ENCODE measurements at places on chromosomes 13 and 19. TPM values are rescaled to one million over a fixed set of nuclear protein-coding genes. Genes with fewer than 3 reads are reported as not detected.

GRCh38 chr13:94950303-94950702, 238.0 kb upstream of the SOX21 start:
- H3K36me3 ChIP-seq: no peaks in the 10 kb centered on the region
- DNase-seq: peak; percentile 28
- no peak overlapping the region for H3K27ac ChIP-seq
- no peaks in the 10 kb centered on the region for H3K27me3 ChIP-seq

- H3K27ac ChIP-seq: peak overlapping the region; percentile 93
- no peak for DNase-seq
- peak overlapping the region; percentile 21 for H3K4me3 ChIP-seq
- peaks cover 99% of the 10 kb centered on the region for H3K4me1 ChIP-seq
Measured at GRCh38 chr13:46171217-46171616, 10.8 kb downstream of the LCP1 start.

- no peak overlapping the region for H3K27ac ChIP-seq
- H3K27me3 ChIP-seq: peaks cover 89% of the 10 kb centered on the region
- H3K36me3 ChIP-seq: no peaks in the 10 kb centered on the region
- peaks cover 37% of the 10 kb centered on the region for H3K4me1 ChIP-seq
Measured at GRCh38 chr19:46634656-46635218, 1.3 kb downstream of the GNG8 start.

- peaks cover 16% of the 10 kb centered on the region for H3K4me1 ChIP-seq
- no peak overlapping the region for H3K27ac ChIP-seq
- H3K27me3 ChIP-seq: no peaks in the 10 kb centered on the region
- no peak overlapping the region for H3K4me3 ChIP-seq
Measured at GRCh38 chr19:10662384-10663251, 8.5 kb downstream of the ILF3 start.

Gene CPB2
- total RNA-seq: 5.1 TPM

- no peaks in the 10 kb centered on the region for H3K36me3 ChIP-seq
- H3K4me3 ChIP-seq: no peak overlapping the region
- H3K27me3 ChIP-seq: no peaks in the 10 kb centered on the region
- H3K4me1 ChIP-seq: peaks cover 19% of the 10 kb centered on the region
- H3K27ac ChIP-seq: no peak overlapping the region
Measured at GRCh38 chr19:15838351-15838750, 22.9 kb upstream of the OR10H1 start.

Gene RASAL3
- total RNA-seq: 27.1 TPM

GRCh38 chr13:98384739-98385138, 192.2 kb downstream of the STK24 start:
- H3K27ac ChIP-seq: no peak overlapping the region
- H3K4me3 ChIP-seq: no peak overlapping the region
- no peaks in the 10 kb centered on the region for H3K4me1 ChIP-seq
- no peak for DNase-seq
- peaks cover 7% of the 10 kb centered on the region for H3K36me3 ChIP-seq

- peaks cover 38% of the 10 kb centered on the region for H3K4me1 ChIP-seq
- no peak overlapping the region for H3K4me3 ChIP-seq
- H3K27ac ChIP-seq: peak overlapping the region; percentile 19
- DNase-seq: peak; percentile 72
- no peaks in the 10 kb centered on the region for H3K27me3 ChIP-seq
Measured at GRCh38 chr19:4713384-4713951, 10.2 kb downstream of the DPP9 start.

DNA sequence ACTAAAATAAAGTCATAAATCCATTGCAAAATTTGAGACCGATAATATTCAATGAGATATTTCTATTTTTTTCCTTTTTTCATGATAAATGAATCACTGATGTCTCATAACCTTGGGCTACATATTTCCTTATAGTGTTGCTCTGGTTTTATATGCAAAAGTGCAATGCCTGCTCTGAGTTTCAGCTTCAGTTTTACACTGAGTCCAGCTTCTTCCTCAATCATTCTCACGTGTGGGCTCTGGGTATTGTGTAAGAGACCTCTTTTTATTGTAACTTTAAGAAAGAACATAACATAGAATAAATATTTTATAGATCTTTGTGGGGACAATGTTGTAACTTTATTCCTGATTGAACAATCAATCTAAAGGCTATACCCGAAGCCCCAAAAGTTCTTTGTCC, 280.2 kb upstream of the EDNRB start:
- H3K4me1 ChIP-seq: no peaks in the 10 kb centered on the region
- DNase-seq: no peak
- no peaks in the 10 kb centered on the region for H3K36me3 ChIP-seq
- no peaks in the 10 kb centered on the region for H3K27me3 ChIP-seq
- H3K27ac ChIP-seq: no peak overlapping the region

DNA sequence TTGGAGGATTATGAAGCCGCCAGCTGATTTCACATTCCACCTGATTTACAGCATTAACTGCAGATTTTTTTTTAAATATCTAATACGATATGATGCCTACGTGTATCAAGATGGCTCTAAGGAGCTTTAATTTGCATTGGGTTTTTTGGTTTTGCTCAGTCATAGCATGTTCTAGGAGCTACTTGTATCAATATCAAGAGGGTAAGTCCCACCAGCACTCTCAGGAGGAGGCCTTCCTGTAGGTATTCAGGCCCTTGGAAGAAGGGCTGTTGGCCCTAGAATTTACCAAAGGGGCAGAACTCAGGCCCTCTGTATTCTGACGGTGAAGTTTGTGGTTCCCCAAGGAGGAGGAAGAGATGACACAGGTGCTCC, 97.2 kb upstream of the IPO5 start:
- no peaks in the 10 kb centered on the region for H3K36me3 ChIP-seq
- DNase-seq: no peak

DNA sequence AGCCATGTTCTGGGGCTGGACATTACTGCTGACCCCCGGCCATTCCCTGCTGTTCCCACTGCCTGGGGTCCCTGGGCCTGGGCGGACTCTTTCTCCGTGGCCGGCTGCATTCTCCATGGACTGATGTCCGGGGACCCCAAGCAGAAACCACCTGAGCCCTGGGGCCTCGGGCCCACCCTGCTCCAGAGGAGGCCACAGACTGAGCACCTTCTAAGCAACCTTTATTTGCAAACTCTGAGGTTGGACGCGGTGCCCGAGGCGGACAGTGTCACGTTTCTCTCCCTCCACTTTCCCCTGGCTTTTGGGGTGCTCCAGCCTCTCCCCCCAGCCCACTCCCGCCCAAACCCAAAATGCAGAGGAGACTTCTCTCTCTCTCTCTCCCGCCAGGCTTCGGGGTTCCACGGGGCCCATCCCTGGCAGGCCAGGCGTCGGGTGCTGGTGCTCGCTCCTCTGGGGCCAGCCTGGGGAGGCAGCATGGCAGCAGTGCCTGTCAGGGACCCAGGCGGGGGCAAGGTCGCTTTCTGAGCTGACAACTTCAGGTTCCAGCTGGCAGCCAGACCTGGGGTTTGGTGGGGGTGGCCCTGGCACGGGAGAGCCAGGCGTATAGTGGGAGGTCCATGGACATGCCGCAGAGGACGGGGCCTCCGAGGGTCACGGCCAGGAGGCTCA, 2.3 kb upstream of the C19orf25 start:
- H3K36me3 ChIP-seq: peaks cover 12% of the 10 kb centered on the region
- H3K4me1 ChIP-seq: peaks cover 4% of the 10 kb centered on the region
- H3K27me3 ChIP-seq: no peaks in the 10 kb centered on the region
- no peak overlapping the region for H3K27ac ChIP-seq

- no peak overlapping the region for H3K4me3 ChIP-seq
- no peak for DNase-seq
- peaks cover 18% of the 10 kb centered on the region for H3K36me3 ChIP-seq
- H3K4me1 ChIP-seq: no peaks in the 10 kb centered on the region
- no peak overlapping the region for H3K27ac ChIP-seq
Measured at GRCh38 chr13:32783067-32783466, 196.8 kb downstream of the PDS5B start.

- H3K4me1 ChIP-seq: no peaks in the 10 kb centered on the region
- no peak for DNase-seq
- H3K27me3 ChIP-seq: no peaks in the 10 kb centered on the region
- no peak overlapping the region for H3K4me3 ChIP-seq
Measured at GRCh38 chr13:21231426-21231940, 55.0 kb downstream of the MRPL57 start.

GRCh38 chr19:5153601-5154128, 184.8 kb downstream of the KDM4B start:
- H3K27me3 ChIP-seq: no peaks in the 10 kb centered on the region
- no peaks in the 10 kb centered on the region for H3K36me3 ChIP-seq
- no peak overlapping the region for H3K27ac ChIP-seq
- DNase-seq: peak; percentile 54

DNA sequence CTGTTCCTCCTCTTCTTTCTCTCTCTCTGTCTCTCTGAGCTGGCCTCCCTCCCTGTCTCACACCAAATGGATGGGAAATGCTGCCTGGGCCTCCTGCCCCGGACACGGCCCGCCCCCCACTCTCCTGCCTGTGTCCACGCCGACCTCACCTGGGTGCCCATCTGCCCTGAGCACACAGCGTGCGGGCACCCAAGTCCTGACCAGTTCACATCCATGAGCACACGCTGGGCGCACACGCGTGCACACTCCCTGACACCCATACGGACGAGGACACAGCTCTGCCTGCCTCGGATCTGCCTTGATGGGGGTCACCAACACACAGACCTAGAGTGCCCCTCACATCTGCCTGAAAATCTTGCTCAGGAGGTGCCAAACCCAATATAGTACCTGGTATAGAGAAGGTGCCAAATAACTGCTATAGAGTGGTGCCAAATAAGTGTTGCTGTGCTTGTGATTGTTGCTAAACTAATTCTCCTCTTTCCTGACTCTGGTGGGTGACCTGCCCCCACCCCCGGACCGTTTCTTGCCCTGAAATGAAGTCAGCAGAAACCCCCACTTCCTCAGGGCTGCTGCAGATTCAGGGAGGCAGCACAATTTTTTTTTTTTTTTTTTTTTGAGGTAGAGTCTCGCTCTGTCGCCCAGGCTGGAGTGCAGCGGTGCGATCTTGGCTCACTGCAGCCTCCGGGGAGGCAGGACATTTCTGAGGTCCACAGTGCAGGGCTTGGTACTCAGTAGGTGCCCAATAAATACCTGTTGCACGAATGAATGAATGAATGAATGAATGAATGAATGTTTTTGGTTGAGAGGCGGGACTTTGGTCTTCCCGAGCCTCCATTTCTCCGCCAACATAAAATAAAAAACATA, 4.6 kb downstream of the NFIC start:
- peaks cover 17% of the 10 kb centered on the region for H3K4me1 ChIP-seq
- DNase-seq: no peak
- H3K36me3 ChIP-seq: no peaks in the 10 kb centered on the region
- H3K27ac ChIP-seq: peak overlapping the region; percentile 90
- no peaks in the 10 kb centered on the region for H3K27me3 ChIP-seq

- no peak for DNase-seq
- no peaks in the 10 kb centered on the region for H3K36me3 ChIP-seq
- H3K27me3 ChIP-seq: no peaks in the 10 kb centered on the region
Measured at GRCh38 chr13:50893211-50893852, 16.3 kb upstream of the RNASEH2B start.

- no peak overlapping the region for H3K4me3 ChIP-seq
- peaks cover 86% of the 10 kb centered on the region for H3K36me3 ChIP-seq
- H3K27ac ChIP-seq: peak overlapping the region; percentile 55
- DNase-seq: no peak
- no peaks in the 10 kb centered on the region for H3K27me3 ChIP-seq
- peaks cover 47% of the 10 kb centered on the region for H3K4me1 ChIP-seq
Measured at GRCh38 chr19:3443840-3444694, 36.3 kb downstream of the SMIM24 start.

- H3K36me3 ChIP-seq: no peaks in the 10 kb centered on the region
- H3K27me3 ChIP-seq: no peaks in the 10 kb centered on the region
- no peak for DNase-seq
Measured at GRCh38 chr13:39244561-39245230, 206.4 kb downstream of the NHLRC3 start.

DNA sequence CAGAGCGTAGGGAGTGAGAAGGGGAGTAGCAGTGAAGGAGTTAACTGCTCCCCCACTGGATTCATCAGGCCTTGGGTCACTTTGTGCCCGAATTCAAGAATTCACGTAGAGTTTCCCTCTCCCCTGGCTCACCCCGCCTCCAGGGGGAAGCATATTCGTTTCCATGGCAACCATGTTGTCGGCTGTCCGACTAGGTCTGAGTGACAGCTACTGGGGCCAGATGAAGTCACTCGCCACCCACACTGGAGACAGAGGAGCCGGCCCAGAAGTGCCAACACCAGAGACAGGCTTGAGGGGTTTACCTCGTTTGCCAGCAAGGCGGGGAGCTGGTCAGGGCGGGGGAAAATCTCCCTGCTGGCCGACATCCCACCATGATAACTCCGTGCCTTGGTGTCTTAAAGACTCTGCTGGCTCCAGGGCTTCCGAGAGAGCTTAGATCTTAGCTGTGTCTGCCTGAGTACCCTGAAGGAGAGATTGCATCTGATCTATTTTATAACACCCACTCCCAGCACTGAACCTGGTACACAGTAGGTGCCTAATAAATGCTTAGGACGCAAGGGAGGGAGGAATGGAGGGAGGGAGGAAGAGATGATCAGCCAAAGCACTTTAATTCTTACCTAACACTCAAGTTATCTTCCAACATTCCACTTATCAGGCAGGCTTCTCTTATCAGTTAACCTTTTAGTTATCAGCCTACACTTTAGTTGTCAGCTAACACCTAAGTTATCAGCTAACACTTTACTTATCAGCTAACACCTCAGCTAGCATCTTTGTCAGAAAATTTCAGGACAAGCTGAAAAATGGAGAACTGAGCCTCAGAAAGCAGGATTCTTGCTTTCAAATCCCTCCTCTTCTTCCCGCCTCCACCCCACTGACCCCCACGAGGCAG, 57.2 kb upstream of the ZNRF4 start:
- no peaks in the 10 kb centered on the region for H3K4me1 ChIP-seq
- peaks cover 71% of the 10 kb centered on the region for H3K27me3 ChIP-seq
- DNase-seq: no peak
- H3K4me3 ChIP-seq: no peak overlapping the region
- no peak overlapping the region for H3K27ac ChIP-seq

GRCh38 chr13:98509271-98510155, 67.4 kb downstream of the STK24 start:
- peak overlapping the region; percentile 76 for H3K27ac ChIP-seq
- H3K4me1 ChIP-seq: peaks cover 54% of the 10 kb centered on the region
- peak; percentile 68 for DNase-seq
- no peak overlapping the region for H3K4me3 ChIP-seq
- no peaks in the 10 kb centered on the region for H3K27me3 ChIP-seq
- H3K36me3 ChIP-seq: peaks cover 7% of the 10 kb centered on the region

- no peak overlapping the region for H3K27ac ChIP-seq
- no peaks in the 10 kb centered on the region for H3K27me3 ChIP-seq
- DNase-seq: peak; percentile 40
- peaks cover 13% of the 10 kb centered on the region for H3K4me1 ChIP-seq
- H3K36me3 ChIP-seq: no peaks in the 10 kb centered on the region
Measured at GRCh38 chr13:77925616-77926015, 7.0 kb upstream of the EDNRB start.

- H3K4me3 ChIP-seq: no peak overlapping the region
- H3K4me1 ChIP-seq: no peaks in the 10 kb centered on the region
- H3K27me3 ChIP-seq: no peaks in the 10 kb centered on the region
- no peak for DNase-seq
Measured at GRCh38 chr13:91660076-91660415, 261.6 kb downstream of the GPC5 start.

GRCh38 chr13:73404581-73404980, 345.8 kb downstream of the KLF5 start:
- no peaks in the 10 kb centered on the region for H3K36me3 ChIP-seq
- H3K4me1 ChIP-seq: no peaks in the 10 kb centered on the region
- no peak overlapping the region for H3K27ac ChIP-seq
- no peak overlapping the region for H3K4me3 ChIP-seq
- H3K27me3 ChIP-seq: no peaks in the 10 kb centered on the region
- DNase-seq: no peak

Gene CD79A
- 2.1 TPM for total RNA-seq

Gene PTGER1
- total RNA-seq: 0.76 TPM

- DNase-seq: no peak
- no peaks in the 10 kb centered on the region for H3K36me3 ChIP-seq
- H3K27me3 ChIP-seq: peaks cover 46% of the 10 kb centered on the region
- H3K4me3 ChIP-seq: no peak overlapping the region
Measured at GRCh38 chr19:42693760-42694350, 46.4 kb downstream of the PSG3 start.

Measured in left lung (tissue), 14 donors.